ENCODE measurements at places on chromosomes 13 and 19.

GRCh38 chr13:112079696-112080095 is 12.7 kb downstream of the SOX1 start:
- DNase-seq, result no peak

DNA sequence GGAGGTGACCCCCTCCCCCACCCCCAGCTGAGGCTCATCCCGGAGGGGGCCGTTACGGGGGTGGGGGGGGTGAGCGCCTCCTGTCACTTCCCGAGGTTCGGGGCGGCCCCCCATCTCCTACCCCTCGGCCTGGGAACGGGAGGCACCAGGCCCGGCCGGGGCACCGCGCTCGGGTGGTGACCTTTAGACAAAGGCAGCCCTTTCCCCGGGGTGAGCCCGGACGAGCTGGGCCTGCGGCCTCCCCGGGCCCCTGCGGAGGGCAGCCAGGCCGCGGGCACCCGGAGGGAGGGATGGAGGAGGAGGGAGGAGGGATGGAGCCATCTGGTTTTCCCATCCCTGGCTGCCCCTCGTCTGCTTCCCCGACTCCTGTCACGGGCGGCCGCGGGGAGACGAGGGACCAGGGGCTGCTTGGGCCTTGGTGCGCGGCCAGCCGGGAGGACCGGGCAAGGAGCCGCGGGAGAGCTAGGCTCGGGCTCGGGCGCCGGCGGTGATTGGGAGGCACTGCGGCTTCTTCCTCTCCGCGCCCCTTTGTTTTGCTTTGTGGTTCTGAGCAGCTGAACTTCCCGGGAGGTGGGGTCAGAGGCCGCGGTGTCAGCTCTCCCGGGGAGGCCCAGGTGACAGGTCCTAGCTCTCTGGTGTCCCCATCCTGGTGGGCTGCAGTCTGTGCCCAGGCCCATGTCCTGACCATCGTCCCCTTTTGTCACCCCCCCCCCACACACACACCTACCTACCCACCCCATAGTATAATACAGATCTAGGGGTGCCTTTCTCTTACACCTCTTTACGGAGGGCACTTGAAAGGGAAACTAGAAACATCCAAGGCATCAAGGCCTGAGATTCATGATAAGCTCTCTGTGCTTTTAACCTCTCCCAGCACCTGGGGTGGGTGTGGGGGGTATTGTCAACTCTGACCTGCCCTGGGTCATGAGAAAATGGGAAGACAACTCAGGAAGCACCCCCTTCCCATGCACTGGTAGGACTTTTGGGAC is 1.3 kb downstream of the BICRA start:
- no peak for DNase-seq

DNA sequence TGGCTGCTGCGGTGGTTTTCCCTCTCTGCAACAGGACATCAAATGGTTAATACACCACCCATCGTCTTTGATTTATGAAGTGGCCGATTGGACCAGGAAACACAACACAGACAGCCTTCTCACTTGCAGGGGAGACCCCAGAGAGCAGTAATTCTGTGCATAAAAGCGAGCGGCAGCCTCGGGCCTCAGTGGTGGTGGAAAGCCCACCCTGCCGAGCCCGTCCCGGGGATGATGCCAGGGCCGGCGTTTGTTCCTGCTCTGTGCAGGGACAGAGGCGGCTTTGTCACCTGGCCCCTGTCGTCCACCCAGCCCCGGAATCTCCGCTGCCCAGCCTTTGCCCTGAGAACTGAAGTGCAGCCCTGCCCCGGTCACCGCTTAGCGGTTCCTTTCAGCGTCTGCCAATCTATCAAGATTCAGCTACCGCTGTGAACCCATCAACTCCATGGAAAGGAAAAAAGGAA is 184.4 kb downstream of the TSHZ3 start:
- no peak for DNase-seq

GRCh38 chr13:22964245-22964966 is 216.4 kb upstream of the SGCG start:
- no peak for DNase-seq

- DNase-seq, result no peak
Measured at GRCh38 chr19:3867971-3868769, 668 bp downstream of the ZFR2 start.

DNA sequence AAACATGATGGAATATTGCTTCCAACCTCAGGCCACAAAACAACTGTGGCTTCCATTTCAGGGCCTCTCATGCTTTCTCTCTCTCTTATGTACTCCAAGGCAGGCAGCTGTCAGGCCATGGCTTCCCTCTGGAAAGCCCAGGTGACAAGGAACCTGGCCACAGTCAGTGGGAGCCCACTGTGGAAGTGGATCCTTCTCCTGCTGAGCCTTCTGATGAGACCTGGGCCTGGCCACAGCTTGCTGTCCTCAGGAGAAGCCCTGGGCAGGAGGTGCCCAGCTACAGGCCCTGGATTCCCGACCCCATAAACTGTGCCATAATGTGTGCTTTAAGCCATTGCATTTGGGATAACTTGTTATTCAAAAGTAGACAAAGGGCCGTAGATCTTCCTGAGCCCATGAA is 71.2 kb downstream of the SPACA7 start:
- no peak for DNase-seq

DNA sequence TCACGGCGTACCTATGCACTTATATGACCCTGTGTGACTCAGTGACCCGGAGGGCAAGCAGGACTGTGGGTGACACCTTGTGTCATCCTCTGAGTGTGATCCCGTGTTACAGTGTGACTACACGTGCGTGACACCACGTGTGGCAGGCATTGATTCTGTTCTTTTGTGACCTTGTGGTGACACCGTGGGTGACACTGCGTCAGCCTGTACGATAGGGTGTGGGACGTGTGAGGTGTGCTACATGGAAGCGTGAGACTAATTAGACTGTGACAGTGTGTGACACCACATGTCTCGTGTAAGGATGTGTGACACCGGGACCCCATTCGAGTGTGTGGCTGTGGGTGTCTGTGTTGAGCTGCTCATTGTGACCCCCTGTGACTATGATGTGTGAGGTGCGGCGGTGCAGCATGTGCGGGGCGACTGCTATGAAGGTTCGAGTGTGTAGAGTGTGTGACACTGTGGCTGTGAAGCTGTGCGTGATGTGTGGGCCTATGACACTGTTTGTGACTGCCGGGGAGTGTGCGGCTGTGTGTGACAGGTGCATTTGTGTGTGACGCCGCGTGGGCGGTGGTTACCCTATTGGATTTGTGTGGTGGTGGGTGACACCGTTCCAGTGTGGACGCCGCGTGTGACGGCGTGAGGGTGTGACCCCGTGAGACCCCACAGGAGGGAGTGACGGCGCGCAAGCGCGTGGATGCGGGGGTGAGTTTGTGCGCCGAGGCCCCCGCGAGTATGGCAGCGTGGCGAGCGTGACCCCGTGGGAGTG is 399 bp upstream of the SPTBN4 start:
- peak; percentile 42 for DNase-seq

- DNase-seq, result no peak
Measured at GRCh38 chr19:2573916-2574315, 98.0 kb downstream of the GADD45B start.

- DNase-seq, result no peak
Measured at GRCh38 chr19:920051-920864, 3.1 kb downstream of the KISS1R start.

GRCh38 chr19:50460161-50460765 is 16.0 kb upstream of the EMC10 start:
- DNase-seq, result no peak

GRCh38 chr13:43874504-43875092 is 4.9 kb downstream of the CCDC122 start:
- DNase-seq, result no peak

- no peak for DNase-seq
Measured at GRCh38 chr13:59425211-59425741, 738.5 kb downstream of the DIAPH3 start.

- no peak for DNase-seq
Measured at GRCh38 chr13:61935710-61936109, 520.1 kb upstream of the PCDH20 start.

- no peak for DNase-seq
Measured at GRCh38 chr13:30873499-30873898, 32.6 kb upstream of the MEDAG start.

DNA sequence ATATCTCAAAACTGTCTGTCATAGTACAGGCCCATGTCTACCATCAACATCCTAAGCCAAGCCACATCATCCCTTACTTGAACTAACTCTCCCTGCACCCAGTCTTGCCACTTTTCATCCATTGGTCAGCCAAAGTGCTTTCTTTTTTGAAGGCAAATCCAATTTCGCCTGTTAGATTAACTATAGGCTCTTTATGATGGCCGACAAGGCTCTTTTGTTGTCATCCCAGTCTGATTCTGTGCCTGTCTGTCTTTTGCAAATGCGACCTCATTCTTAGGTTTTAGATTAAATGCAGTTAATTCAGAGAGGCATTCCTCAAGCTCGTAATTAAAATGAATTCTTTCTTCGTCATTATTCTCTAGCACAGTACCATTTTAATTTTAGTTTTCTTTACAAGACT is 148.3 kb downstream of the HS6ST3 start:
- DNase-seq, result no peak

DNA sequence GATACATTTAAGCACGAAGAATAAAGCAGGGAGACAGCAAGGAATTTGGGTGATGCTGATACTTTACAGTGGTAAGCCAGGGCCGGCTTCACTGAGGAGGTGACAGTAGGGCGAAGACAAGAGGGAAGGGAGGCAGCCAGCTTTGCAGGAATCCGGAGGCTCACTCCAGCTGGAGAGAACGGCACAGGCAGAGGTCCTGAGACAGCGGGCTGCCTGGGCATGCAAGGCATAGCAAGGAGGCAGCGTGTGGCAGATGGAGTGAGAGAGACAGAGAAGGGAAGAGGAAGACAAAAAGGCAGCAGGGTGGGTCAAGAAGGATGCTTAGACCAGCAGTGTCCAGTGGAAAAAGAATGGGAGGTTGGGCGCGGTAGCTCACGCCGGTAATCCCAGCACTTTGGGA is 83.2 kb upstream of the WASF3 start:
- no peak for DNase-seq

DNA sequence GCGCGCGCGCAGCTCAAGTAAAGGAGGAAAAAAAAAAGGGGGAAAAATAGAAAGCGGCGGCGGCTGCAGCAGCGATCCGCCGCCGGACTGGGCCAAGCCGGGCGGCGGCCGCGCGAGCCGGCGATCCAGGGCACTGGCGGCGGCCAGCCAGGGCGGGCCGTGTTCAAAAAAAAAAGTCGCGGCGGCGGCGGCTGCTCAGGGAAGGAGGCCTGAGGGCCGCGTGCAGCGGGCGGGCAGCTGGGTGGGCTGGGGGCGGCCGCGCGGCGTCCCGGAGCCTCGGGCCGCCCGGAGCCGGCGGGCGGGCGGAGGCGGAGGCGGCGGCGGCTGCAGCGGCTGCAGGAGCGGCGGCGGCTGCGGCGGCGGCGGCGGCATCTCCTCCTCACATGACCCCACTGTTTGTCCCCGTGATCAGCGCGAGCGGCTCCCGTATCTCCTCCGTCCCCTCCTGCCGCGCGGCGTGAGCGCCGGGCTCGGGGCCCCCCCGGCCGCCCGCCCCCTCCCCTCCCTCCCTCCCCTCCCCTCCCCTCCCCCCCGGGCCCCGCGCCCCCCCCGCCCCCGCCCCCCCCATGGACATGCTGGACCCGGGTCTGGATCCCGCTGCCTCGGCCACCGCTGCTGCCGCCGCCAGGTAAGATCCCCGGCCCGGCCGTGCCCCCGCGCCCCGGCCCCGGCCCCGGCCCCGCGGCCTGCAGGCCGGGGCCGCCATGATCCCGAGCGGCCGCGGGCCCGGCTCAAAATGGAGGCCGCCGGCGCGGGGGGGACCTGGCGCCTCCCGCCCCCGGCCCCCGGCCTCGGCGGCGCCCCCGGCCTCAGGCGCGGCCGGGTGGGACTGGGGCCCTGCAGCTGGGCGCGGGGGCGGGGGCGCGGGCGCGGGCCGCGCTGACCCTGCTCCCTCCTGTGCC is at the start of gene USF2:
TSS of gene USF2 (plus strand) at position 427 of the 902 bp plus-strand sequence. CDS start at position 567, 140 bp downstream.
- no peak for DNase-seq

- no peak for DNase-seq
Measured at GRCh38 chr19:18995804-18996241, 37.5 kb downstream of the SUGP2 start.

DNA sequence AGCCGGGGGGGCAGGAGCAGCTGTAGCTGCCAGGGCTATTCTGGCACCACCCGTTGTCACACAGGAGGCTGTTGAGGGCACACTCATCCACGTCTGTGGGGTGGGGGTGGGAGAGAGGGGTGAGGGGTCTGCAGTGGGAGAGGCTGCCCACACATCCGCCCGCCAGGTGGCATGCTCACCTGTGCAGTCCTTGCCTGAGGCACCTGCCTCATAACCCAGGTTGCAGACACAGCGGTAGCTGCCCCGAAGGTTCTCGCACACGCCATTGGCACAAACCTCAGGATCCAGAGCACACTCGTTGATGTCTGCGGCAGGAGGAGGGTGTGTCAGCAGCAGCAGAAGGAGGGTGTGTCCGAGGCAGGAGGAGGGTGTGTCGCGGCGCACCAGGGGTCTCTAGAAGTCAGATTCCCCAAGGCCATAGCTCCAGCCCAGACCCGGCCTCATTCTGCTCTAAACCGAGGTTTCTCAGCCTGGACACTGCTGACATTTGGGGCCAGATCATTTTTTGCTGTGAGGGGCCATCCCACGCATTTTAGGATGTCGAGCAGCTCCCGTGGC is 20.3 kb downstream of the FBN3 start:
- DNase-seq, result no peak

- no peak for DNase-seq
Measured at GRCh38 chr19:9835507-9835949, 410 bp downstream of the PIN1 start.

GRCh38 chr19:50821248-50821612 is 2.4 kb downstream of the KLK1 start:
- no peak for DNase-seq

GRCh38 chr13:32426191-32426989 is 1.5 kb downstream of the N4BP2L1 start:
- DNase-seq, result no peak

DNA sequence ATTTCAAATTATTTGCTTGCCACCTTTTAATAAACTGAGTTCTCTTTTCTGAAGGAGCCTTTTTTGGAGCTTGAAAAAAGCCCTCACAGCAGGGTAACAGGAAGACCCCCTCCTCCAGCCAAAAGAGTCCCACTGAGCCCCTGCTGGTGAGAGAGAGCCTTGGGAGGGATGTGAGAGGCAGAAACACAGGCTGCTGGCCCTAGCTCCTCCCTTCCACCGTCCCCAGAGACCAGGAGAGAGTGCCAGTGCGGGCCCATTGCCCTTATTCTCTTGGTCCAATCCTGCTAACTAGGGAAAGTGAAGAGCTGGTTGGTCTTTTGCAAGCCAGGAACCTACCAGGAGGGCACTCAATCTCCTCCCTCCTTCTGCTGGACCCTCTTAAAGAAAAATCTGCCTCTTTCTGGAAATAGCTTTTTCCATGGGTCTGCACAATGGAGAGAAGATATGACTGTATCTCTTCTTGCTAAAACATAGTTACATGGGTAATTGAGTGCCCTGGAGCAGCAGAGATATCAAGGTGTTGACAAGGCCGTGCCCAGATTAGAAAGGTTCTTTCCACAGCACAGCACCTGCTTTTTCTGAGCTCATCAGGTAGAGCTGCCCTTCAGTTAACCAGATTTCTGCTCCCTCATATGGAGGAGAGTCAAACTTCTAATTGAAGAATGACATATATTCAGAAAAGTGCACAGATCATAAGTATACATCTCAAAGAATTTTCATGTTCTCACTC is 113.9 kb downstream of the LRCH1 start:
- no peak for DNase-seq

- no peak for DNase-seq
Measured at GRCh38 chr13:51035469-51035868, 75.6 kb downstream of the C13orf42 start.

GRCh38 chr13:40077396-40078027 is 422.1 kb downstream of the COG6 start:
- no peak for DNase-seq
